NCI-H748 treated with DMSO at 0.1 percent for 48 hours (cell line): ENCODE measurements at places on chromosomes 12 and 14.

GRCh38 chr14:22071006-22071405 is 397.4 kb upstream of the OR4E1 start:
- no peak for DNase-seq

- no peak for DNase-seq
Measured at GRCh38 chr14:85577543-85578114, 47.7 kb downstream of the FLRT2 start.

GRCh38 chr14:89697281-89698060 is 257.1 kb downstream of the EFCAB11 start:
- DNase-seq = no peak

GRCh38 chr12:127241072-127241817 is 1025.7 kb upstream of the TMEM132C start:
- DNase-seq = no peak

GRCh38 chr12:131432532-131433260 is 278.2 kb upstream of the SFSWAP start:
- DNase-seq = no peak

- no peak for DNase-seq
Measured at GRCh38 chr12:95940514-95940913, 1.9 kb downstream of the CCDC38 start.

DNA sequence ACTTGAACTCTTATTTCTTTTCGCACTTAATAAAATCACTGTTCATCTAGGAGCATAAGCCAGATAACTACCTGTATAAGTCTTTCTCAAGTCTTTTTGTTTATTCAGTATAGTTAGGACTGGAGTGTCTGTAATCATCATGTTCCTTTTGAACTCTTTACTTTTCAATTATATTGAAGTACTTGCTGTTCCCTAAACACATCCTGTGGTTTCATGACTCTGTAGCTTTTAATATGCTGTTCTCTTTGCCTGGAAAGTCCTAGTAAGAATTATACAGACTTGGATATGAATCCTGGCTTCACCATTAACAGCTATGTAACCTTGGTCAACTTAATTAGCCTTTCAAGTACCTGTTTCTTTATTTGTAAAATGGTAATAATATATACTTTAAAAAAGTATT is 88.2 kb downstream of the CCDC91 start:
- DNase-seq = no peak
